ENCODE measurements at places on chromosomes 16 and 17. TPM values are rescaled to one million over a fixed set of nuclear protein-coding genes. Genes with fewer than 3 reads are reported as not detected.

Gene ZNF423
- total RNA-seq, result 72.6 TPM

- no peak for DNase-seq
These were observed 23.3 kb downstream of the ZC3H18 start for GRCh38 chr16:88593489-88593888.

Gene PIMREG
- 7.6 TPM for total RNA-seq

- no peak for DNase-seq
These were observed 6.6 kb downstream of the C1QTNF8 start for GRCh38 chr16:1089439-1089821.

DNA sequence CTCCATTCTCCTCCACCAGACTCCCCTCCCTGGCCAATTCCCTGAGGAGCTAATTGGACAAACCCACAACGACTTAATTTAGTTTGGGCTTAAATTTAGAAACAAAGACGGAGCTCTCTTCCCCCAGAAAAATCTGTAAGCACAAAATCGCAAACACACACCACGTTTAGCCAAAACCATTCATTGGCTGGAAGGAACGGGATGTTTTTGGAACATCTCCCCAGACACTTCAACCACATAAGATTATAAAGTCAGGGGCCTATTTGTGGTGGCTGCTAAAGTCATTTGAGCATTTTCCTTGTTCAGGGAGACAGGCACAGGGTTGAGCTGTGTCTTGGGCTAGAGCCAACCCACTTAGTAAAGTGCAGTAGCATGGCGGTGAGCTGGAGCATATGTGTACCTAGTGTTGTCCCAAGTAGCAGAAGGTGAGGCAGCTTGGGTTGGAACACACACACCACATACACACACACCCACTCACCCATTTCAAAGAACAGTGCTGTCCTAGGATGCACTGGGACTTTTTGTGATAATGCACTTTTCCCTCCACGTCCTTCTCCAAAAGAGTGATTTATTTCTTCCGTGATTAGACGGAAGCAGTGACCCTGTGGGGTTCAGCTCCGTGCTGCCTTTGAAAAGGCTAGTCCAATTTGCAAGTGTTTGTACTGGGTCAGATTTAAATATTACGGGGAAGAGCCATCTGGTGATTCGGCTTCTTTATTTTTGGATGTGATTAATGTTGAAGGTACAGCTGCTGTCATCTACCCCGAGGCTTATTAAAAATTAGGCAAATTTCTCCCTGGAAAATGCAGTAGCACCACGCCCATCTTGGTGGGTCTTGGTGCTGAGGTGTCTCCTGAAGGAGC lies 32.2 kb downstream of the ELAC2 start:
- DNase-seq, result no peak

DNA sequence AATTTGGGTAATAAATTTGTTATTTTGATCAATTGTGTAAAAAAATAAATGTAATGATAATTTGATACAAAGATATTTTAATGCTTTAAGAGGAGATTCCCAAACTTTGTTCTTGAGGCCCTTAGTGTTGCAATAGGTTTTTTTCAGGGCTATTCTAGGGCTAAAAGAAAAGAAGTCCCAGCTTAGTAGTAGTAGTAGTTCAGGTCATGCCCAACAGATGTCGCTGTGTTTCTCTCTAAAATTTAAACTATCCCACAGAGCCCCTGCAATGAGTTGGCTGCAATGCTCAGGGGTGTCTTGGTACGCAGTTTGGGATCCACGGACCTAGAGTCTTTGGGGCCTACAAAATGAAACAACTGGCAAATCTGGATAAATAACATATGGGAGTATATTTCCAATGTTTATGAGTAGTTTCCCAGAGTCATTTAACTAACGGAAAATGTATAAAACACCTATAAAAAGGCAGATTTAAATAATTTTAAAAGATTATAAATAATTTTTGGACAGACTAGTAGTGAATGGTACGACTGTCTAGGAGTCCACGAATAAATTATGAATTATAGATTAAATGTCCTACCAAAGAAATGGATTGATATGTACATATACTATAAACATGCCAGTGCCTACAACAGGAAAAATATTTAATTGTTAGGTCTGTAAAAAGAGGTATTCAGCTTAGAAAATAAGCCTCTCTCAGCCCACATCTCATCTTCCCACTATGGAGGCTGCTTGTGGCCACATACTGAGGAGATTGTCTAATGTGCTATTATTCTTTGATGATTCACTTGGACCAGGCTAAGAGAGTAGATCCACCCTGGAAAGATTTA lies 228.5 kb upstream of the PMFBP1 start:
- DNase-seq, result no peak

Gene LHX1
- total RNA-seq, result 1.7 TPM

GRCh38 chr17:28684963-28685362 lies 23.0 kb downstream of the SUPT6H start:
- no peak for DNase-seq

- DNase-seq, result no peak
These were observed 7.7 kb downstream of the JPH3 start for GRCh38 chr16:87610026-87610425.

Gene CAPN15
- 52.3 TPM for total RNA-seq

Gene TMC5
- total RNA-seq, result 9.1 TPM

Gene HAP1
- total RNA-seq, result 11.6 TPM

GRCh38 chr17:44376124-44376523 lies 12.5 kb upstream of the FAM171A2 start:
- no peak for DNase-seq

Gene ITGA2B
- 8.8 TPM for total RNA-seq

Gene KRT39
- total RNA-seq, result 0.70 TPM

DNA sequence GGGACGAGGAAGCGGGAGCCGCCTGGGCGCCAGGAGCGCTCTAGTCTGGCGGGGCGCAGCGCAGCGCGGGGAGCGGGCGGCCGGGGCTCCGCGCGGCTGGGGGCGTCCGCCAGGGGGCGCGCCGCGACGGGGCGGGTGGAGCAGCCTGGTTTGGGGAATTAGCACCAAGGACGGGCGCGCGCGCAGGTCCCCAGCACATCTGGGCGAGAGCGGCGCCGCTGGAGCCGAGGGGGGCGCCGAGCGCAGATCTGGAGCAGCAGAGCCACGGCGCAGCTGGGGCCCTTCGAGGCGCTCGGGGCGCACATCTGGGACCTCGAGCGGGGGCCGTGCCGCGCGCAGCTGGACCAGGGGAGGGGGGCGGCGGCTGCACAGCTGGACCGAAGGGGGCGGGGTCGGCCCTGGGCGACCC lies at the start of gene NXPH3:
Gene NXPH3, plus strand, starts transcription at position 193 of the 409 bp plus-strand sequence. CDS start 349 bp downstream, outside the sequence.
- peak; percentile 86 for DNase-seq

DNA sequence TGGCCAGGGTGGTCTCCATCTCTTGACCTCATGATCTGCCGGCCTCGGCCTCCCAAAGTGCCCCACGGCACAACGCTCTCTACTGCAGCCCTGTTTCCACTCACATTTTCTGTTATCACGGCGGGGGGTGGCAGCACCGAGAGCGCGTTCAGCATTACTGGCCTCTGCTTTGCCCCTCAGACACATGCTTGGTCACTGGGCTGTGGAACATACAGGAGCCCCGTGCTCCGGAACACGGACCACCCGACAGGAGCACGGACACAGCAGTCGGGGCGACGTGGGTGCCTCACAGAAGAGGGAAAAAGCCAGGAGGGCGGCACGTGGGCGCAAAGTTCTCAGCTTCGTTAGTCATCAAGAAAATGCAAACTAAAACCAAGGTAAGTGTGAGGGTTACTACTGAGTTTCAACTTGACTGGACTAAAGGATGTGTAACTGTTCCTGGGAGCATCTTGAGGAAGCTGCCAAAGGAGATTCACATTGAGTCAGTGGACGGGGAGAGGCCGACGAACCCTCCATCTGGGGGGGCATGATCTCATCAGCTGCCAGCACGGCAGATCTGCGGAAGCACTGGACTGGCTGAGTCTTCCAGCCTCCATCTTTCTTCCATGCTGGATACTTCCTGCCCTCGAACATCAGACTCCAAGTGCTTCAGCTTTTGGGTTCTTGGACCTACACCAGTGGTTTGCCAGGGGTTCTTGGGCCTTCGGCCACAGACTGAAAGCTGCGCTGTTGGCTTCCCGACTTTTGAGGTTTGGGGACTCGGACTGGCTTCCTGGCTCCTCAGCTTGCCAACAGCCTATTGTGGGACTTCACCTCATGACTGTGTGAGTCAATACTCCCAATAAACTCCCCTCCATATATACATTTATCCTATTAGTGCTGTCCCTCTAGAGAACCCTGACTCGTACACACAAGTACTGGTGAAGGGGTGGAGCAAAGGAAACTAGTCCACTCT lies 106.8 kb downstream of the ZNF778 start:
- no peak for DNase-seq

DNA sequence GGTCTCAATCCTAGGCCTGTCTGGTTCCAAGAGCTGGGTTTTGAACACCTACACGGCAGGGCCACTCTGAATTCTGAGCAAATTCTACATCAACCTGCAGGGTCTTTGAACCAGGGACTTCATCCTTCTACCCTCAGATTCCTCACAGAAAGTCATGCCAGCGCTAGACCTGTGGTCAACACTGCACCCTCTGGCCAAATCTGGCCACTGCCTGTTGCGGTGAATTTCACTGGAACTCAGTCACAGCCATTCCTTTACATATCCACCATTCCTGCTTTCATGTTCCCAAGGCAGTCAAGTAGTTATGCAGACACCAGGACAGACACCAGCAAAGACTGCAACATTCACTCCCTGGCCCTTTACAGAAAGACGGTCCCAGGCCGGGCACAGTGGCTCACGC lies 144.6 kb downstream of the C16orf95 start:
- no peak for DNase-seq

Data from type B pancreatic cell (in vitro differentiated cells).